H1 (cell line): ENCODE measurements at places on chromosomes 7 and 10. TPM values are rescaled to one million over a fixed set of nuclear protein-coding genes. Genes with fewer than 3 reads are reported as not detected.

CLEC2L gene
- 0.20 TPM in 1 of 2 replicates, not detected in the other for total RNA-seq

CEP55 gene
- total RNA-seq: 18.9 and 19.6 TPM in 2 replicates

GJD4 gene
- not detected in 2 replicates for total RNA-seq

GRCh38 chr10:111944331-111944730 lies 239.2 kb downstream of the GPAM start:
- DNase-seq: no peak

DNA sequence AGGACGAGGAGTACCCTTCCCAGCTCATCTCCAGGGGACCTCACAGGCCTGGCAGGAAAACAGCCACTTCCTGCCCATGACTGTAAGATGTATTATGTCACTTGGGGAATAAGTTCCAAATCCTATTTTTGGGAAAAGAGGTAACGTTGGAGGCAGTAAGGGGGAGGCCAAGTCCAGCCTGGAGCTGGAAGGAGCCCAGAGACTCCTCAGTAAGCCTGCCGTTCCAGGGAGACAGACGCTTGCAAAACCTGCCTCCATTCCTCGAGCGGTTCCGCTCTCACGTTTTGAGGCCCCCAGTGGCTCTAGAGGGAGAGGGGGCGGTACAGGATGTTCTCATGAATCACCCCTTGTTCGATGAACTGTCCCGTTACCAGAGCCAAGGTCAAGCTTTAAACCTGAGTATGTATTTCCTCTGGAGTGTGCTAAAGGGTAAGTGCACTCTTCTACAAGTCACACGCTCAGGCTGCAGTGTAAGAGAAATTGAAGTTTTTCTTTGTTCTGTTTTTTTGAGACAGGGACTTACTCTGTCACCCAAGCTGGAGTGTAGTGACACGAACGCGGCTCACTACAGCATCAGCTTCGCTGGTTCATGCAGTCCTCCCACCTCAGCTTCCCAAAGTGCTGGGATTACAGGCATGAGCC lies 45.5 kb upstream of the CYTH3 start:
- DNase-seq: no peak

DNA sequence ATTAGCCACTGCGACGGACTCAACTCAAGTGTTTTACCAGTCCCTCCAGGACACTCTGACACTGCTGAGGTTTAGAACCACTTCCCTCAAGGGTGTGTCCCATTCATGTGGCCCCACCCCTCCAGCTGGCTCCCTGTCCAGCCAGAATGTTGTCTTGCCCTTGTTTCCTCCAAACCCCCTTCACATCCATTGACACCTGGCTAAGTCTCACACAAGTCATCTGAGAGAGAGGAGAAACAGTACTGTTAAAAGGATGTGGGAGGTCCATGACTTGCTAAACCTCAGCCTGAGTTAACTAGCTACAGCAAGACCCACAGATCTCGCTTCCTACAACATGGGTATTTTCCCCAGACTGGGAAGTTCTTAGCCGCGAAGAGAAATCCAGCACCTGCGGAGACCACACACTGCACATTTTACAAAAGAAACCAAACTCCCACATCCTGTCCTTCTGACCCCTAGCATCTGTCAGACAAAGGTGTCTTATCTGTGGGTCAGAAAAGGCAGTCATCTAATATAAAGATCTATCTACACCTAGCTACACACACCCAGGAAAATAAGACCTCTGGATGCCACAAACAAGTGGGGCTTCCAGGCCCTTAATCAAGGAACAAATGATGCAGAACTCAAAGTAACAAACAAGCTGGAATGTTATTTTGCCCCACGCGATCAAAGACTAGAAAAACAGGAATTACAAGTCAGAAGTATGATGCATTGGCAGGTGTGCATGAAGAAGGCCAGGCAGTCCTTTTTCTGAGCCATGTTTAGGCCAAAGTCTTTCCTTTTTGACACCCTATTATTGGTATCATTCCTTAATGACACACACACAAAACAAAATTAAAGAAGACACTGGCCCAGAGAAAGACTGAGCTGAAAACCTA lies 13.9 kb downstream of the OSBPL3 start:
- DNase-seq: no peak

DNA sequence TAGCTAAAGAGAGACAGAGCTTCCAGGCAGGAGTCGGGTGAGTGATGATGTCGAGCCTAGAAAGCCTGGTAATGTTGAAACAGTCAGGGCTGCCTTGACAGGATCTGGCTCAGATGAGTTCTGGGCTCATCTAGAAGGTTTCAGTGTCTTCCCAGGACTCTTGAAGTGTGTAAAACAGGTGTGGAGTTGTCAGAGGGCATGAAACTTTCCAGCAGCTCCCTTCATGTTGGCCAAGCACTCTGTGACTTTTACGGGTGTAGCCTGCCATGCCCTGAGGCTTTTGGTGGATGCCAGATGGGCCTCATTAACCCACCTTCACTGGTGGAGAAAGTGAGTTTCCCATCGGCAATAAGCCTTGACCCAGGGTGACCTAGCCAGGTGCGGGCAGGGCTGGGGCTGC lies 66.4 kb upstream of the PDCD4 start:
- no peak for DNase-seq

GPR26 gene
- total RNA-seq: 0.09 and 0.10 TPM in 2 replicates

GRCh38 chr7:44286182-44286617 lies 39.2 kb downstream of the CAMK2B start:
- no peak for DNase-seq

DNA sequence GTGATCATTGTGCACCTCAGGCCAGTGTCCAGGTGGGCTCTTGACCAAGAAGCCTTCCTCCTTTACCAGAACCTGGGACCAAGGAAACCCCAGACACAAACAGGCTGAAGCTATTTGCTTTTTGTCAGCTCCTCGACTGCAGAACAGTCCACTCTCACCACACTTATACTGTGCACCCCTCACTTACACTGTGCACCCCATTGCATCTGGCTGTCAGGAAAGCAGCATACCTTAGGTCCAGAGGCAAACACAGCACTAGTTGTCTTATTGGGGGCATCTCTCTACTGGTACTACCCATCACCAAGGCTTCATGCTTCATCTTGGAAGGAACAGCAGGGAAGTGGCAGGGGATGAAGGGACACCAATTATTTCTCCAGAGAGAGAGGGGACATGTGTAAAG lies 198.1 kb downstream of the CXCL12 start:
- DNase-seq: no peak

IGFBP1 gene
- not detected in 2 replicates for total RNA-seq

DNA sequence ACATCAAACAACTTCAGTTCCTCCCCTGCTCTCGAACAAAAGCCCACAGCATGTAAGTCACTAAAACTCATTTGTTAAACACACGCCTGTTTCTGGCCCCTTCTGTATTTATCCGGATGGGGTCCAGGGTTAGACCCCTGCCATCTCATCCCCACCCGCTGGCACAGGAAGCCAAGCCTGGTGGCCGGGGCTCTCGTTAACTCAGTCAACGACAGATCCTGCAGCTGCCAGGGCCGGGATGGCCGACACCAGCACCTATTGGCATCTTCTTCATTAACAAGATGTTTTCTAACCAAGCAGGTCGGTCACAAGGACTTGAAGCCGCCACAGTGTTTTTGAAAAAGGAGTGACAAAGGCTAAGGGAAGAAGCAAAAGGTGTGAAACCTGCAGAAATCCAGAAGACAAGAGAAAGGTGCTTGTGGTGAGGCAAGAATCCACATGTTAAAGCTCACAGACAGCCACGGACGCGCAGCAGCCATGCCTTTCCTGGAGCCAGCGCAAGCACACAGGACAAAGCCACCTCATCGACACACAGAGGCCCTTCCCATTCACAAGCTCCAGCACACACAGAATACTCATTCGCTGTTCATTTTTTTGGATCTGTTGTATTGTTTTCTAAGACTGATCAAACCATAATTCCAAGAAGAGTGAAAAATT lies 202.7 kb downstream of the DIP2C start:
- peak; percentile 45 for DNase-seq

GRCh38 chr10:75197906-75198305 lies 12.7 kb upstream of the VDAC2 start:
- no peak for DNase-seq
